CD4-positive, alpha-beta T cell treated with Interleukin-17A for 4 hours (primary cell): ENCODE measurements at places on chromosomes 6 and 20.

- DNase-seq, result no peak
Observed at GRCh38 chr20:46291401-46291800, 16.9 kb downstream of the CDH22 start.

DNA sequence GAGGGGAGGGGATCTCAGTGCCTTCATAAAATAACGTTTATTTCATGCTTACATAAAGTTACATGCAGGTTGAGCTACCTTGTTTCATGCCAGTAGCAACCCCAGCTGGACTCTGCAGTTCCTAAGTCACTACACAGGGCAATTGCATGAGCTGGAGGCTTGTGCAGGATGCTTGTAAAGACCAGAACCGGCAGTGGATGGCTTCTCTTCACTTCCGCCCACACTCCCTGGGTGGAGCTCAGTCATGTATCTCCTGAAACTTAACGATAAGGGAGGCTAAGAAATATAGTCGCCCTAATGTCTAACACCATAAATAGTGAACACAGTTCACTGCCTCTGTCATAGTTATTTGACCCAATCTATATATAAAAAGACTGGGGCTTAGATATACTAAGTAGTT, 99.4 kb upstream of the RAB32 start:
- no peak for DNase-seq

GRCh38 chr20:62980970-62981369, 25.8 kb downstream of the BHLHE23 start:
- peak; percentile 57 for DNase-seq

GRCh38 chr6:105066233-105066632, 109.3 kb downstream of the LIN28B start:
- DNase-seq, result no peak
